ENCODE measurements at places on chromosomes 7 and 10.

GRCh38 chr7:1401011-1401410 lies 58.3 kb downstream of the MICALL2 start:
- no peak for DNase-seq

DNA sequence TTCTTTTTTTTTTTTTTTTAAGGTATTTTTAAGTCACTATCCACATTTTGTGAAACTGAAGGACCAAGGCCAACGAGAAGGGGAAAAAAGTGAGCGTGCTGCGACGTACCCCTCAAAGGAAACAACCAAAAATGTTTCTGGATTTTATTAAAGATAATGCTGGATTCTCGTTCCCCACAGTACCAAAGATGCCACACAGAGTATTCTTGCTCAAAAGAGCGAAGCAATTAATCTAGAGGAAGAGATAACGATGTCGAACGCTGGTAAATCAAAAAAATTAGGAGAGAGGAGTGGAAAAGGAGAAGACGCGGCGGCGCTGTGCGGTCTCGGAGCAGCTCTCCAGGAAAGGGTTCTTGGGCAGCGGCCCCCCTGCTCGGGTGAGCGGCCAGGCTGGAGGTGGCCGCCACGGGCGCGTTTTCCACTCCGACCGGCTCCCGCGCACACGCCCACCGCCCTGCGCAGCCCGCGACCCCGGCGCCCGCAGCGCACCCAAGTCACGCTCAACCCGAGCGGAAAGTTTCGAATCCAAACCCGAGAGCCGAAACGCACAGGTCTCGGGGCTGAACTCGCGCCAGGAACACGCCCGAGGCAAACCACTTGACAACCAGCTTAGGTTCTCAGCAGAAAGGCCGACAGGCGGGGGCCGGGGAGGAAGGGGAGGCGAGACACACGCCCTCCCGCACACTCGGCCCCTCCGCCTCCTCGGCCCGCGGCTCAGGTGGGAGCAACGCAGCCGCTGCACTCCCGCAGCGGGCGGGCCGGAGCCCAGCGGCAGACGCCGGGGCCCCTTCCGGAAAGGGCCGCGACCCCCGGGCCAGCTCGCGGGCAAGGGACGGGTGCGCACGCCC lies 989 bp downstream of the SRPK2 start:
- DNase-seq = peak; percentile 25

- DNase-seq = no peak
Measured at GRCh38 chr7:1733908-1734730, 64.0 kb downstream of the ELFN1 start.

GRCh38 chr7:5324961-5325360 lies 42.2 kb downstream of the SLC29A4 start:
- no peak for DNase-seq

GRCh38 chr7:46215987-46216567 lies 295.0 kb upstream of the IGFBP3 start:
- no peak for DNase-seq

GRCh38 chr7:33707427-33707826 lies 197.9 kb upstream of the BMPER start:
- no peak for DNase-seq

- DNase-seq = no peak
Measured at GRCh38 chr7:33423646-33424020, 294.3 kb downstream of the BBS9 start.

DNA sequence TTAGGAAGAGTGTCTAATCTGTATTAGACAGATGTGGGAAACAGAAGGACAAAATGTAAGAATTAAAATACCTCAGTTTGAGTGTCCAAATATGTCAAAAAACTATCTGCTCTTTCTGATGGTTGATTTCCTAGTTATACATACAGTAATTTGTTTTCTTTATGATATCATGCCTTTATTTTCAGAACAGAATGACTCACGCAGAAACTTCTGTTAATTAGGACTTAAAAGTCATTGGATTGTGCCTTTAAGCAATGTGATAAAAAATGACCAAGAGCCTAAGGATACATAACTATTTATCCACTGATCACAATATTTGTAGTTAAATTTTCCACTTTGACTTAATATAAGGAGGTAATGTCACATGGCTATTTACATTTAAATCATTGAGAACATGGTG lies 206.7 kb upstream of the PTPRZ1 start:
- no peak for DNase-seq

- DNase-seq = no peak
Measured at GRCh38 chr7:114084472-114085312, 165.9 kb upstream of the PPP1R3A start.

DNA sequence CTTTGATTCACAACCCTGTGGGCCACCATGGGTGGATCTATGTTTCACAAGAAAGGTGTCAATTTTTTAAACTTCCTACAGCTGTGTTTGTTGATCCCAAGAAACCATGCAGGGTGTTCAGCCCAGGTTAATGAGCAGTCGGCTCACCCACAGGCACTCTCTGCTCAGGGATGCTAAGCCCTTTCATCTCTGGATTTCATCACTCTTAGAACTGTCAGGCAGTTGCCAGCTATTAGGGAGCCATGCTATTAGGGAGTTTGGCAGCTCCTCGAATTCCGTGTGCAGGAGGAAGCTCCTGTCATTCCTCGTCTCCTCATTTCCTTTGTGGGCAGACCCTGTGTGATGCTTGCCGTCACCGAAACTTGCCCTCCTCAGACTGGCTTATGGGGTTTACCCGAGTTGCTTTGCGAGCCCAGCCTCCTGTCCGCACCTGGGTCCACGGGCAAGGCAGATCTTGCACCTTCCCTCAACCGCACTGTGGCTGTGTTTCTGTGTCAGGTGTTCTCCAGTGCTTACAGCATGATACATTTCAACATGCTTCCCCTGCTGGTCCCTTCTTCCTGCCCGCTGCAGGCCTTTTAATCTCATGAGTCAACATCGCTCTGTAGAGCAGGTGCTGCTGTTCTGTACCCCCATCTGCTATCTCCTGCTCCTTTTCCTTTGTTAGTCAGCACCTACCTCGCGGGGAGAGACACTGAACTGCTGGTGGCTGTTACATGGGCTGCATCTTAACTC lies 509.8 kb downstream of the SUGCT start:
- DNase-seq = no peak

DNA sequence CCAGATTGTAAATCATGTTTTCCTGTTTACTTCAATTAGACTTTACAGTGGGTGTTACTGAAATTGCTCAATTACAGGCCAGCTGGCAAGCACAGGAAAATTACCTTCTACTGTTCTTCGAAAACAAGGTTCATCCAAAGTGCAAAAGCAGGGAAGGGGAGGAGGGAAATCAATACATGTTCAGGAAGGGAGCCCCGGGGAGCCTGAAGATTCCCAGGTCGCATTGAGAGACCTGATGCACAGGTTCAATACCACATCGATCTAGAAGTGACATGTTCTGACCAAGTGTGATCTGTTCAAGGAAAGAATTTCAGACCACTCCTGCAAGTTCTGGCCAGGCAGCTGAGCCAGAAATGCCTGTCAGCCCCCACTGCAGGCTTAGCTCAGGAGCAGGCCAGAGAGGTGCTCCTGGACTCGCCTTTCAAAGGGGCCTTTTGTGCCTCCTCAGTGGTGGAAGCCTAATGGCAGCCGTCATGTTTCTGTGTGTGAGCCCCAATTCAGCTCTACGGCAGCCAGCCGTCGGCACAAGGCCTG lies 35.9 kb downstream of the FAM53B start:
- DNase-seq = no peak

DNA sequence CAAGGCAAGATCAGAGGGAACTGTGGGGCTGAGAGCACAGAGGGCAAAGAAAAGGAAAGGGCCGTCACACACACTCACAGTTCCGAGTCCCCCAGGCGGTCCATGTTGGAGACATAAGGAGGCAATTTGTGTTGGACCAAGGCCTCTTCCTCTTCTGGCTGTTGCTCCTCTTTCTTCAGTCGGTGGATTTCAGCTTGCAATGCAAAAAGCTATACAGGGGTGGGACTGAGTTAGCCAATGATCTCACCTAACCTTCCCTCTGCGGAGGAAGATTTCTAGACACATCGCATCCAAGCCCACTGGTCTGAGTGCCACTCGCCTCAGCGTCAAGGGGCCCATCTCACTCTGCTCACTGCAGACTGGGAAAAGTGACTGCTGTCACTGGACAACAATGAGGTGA lies 5.5 kb downstream of the WDR91 start:
- no peak for DNase-seq

- no peak for DNase-seq
Measured at GRCh38 chr10:60008816-60009215, 102.5 kb upstream of the CCDC6 start.

GRCh38 chr10:82572744-82573143 lies 697.8 kb downstream of the NRG3 start:
- no peak for DNase-seq

- peak; percentile 30 for DNase-seq
Measured at GRCh38 chr7:129530795-129531391, 28.6 kb downstream of the SMKR1 start.

- DNase-seq = no peak
Measured at GRCh38 chr7:83532219-83532618, 116.7 kb downstream of the SEMA3E start.

DNA sequence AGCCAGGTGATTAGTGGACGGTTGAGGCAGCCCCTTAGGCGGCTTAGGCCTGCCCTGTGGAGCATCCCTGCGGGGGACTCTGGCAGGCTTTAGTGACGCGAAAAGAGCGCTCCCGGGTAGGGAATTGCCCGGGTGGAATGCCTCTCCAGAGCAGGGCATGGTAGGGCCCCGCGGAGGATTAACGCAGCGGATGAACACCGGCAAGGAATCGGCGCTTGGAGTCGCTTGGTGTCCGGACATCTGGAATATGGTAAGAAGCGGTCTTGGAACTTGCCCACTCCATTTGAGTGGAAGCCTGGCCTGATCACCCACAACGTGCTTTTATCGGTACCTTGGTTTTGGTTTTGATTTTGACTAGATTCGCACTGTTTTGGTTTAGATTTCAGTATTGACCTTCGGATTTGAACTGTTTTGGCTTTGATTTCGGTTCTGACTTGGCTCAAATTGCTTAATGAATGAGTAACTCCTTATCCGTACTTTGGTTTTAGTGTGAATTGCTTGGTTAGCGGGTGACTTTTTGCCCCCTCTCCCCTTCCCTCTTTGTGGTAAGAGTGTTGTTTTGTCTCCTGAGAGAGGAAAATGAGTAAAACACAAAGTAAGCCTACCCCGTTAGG lies 24.2 kb upstream of the CHST3 start:
- no peak for DNase-seq

Measured in activated T-cell treated with anti-CD3 and anti-CD28 coated beads for 24 hours (primary cell).